ENCODE measurements at places on chromosomes 5 and 9. TPM values are rescaled to one million over a fixed set of nuclear protein-coding genes. Genes with fewer than 3 reads are reported as not detected.
A peak's percentile ranks its signal among the peaks of the same experiment; 100 is the strongest.

Gene SNCB
- polyA plus RNA-seq = 0.10 TPM

Gene GCNT1
- polyA plus RNA-seq = 32.0 TPM

Gene SEMA6A
- not detected for polyA plus RNA-seq

Gene CNTRL
- 40.0 TPM for polyA plus RNA-seq

Gene ADRA1B
- polyA plus RNA-seq = not detected

Gene PTGER4
- polyA plus RNA-seq = 76.7 TPM

Gene PPP2R2B
- polyA plus RNA-seq = 0.06 TPM

Gene ZBED3
- 0.69 TPM for polyA plus RNA-seq

Gene GAPT
- 69.0 TPM for polyA plus RNA-seq

GRCh38 chr5:34496260-34496691 lies 159.9 kb upstream of the RAI14 start:
- no peak for DNase-seq
- no peaks in the 10 kb centered on the region for H3K27me3 ChIP-seq
- H3K36me3 ChIP-seq = no peaks in the 10 kb centered on the region
- no peak overlapping the region for H3K4me3 ChIP-seq
- no peak overlapping the region for H3K27ac ChIP-seq
- peaks cover 4% of the 10 kb centered on the region for H3K4me1 ChIP-seq

- H3K27me3 ChIP-seq = no peaks in the 10 kb centered on the region
- no peaks in the 10 kb centered on the region for H3K4me1 ChIP-seq
- no peaks in the 10 kb centered on the region for H3K36me3 ChIP-seq
- no peak overlapping the region for H3K4me3 ChIP-seq
- H3K27ac ChIP-seq = no peak overlapping the region
These were observed 111.7 kb upstream of the TMEM161B start for GRCh38 chr5:88380332-88380731.

- no peaks in the 10 kb centered on the region for H3K27me3 ChIP-seq
- no peaks in the 10 kb centered on the region for H3K4me1 ChIP-seq
- H3K4me3 ChIP-seq = no peak overlapping the region
- no peak overlapping the region for H3K27ac ChIP-seq
- no peak for DNase-seq
These were observed 156.1 kb upstream of the NTRK2 start for GRCh38 chr9:84513473-84513872.

DNA sequence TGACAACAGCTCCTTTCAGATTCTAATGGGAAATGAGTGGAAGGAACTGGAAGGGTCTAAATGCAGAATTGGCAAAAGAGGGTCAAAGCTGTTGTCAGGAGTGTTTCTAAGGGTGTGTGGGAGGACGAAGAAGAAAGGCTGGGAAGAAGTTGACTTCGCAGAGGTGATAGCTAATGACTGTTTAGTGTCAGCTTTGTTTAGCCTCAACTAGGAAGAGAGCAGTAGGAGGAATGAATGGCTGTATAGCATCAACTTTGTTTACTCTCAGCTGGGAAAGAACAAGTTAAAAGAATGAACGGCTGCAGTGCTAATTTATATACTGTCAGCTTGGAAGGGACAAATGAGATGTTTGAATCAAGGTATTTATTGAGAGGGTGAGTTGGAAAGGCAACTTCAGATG lies 5.9 kb upstream of the LIX1 start:
- no peak for DNase-seq
- H3K36me3 ChIP-seq = peaks cover 1% of the 10 kb centered on the region

DNA sequence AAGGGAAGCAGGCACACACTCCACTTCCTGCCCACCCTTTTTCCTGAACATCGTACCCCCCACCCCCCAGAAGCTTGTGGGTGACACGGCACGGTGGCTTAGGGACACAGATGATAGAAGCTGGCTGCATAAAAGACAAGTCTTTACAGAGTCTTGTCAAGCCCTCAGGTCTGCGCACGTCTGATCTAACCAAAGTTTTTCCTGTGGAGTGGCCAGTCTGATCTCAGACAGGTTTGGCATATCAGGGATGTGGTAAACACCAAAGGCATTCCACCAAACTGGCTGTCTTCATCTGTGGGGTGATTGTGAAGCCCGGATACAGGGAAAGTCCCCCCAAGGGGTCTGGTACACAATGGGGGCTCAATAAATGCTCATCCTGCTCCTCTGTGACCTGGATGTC lies 50.0 kb downstream of the CRB2 start:
- no peak for DNase-seq
- H3K27me3 ChIP-seq = no peaks in the 10 kb centered on the region
- no peak overlapping the region for H3K27ac ChIP-seq
- no peaks in the 10 kb centered on the region for H3K4me1 ChIP-seq
- H3K36me3 ChIP-seq = peaks cover 3% of the 10 kb centered on the region

- H3K36me3 ChIP-seq = no peaks in the 10 kb centered on the region
- H3K27me3 ChIP-seq = no peaks in the 10 kb centered on the region
- no peak overlapping the region for H3K27ac ChIP-seq
- no peak for DNase-seq
- no peak overlapping the region for H3K4me3 ChIP-seq
These were observed 205.2 kb downstream of the CAAP1 start for GRCh38 chr9:26687421-26687820.

DNA sequence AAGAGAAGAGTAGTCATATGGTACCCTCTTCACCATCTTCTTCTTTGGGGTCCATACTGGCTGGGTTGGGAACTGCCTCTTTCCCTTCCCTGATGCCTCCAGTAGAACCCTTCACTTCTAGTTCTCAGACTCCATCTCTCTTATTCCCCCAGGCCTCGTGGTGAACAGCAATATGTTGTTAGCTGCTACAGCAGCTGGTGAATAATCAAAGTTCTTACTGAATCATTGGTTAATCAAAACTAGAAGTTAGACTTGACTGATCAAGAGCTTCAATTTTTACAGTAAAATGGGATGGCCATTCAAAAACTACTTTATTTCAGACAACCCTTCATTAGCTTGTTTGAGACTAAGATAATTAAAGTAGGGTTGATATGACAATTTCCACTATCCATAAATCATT lies 190.9 kb upstream of the GNA14 start:
- H3K4me3 ChIP-seq = no peak overlapping the region
- H3K36me3 ChIP-seq = no peaks in the 10 kb centered on the region
- no peak for DNase-seq
- H3K27ac ChIP-seq = no peak overlapping the region

GRCh38 chr5:111077678-111078077 lies 6.2 kb downstream of the TSLP start:
- no peak overlapping the region for H3K27ac ChIP-seq
- peaks cover 14% of the 10 kb centered on the region for H3K4me1 ChIP-seq
- H3K4me3 ChIP-seq = no peak overlapping the region

GRCh38 chr5:116559673-116560164 lies 14.9 kb downstream of the SEMA6A start:
- peaks cover 6% of the 10 kb centered on the region for H3K4me1 ChIP-seq
- H3K27me3 ChIP-seq = no peaks in the 10 kb centered on the region
- no peak overlapping the region for H3K4me3 ChIP-seq
- no peak for DNase-seq

DNA sequence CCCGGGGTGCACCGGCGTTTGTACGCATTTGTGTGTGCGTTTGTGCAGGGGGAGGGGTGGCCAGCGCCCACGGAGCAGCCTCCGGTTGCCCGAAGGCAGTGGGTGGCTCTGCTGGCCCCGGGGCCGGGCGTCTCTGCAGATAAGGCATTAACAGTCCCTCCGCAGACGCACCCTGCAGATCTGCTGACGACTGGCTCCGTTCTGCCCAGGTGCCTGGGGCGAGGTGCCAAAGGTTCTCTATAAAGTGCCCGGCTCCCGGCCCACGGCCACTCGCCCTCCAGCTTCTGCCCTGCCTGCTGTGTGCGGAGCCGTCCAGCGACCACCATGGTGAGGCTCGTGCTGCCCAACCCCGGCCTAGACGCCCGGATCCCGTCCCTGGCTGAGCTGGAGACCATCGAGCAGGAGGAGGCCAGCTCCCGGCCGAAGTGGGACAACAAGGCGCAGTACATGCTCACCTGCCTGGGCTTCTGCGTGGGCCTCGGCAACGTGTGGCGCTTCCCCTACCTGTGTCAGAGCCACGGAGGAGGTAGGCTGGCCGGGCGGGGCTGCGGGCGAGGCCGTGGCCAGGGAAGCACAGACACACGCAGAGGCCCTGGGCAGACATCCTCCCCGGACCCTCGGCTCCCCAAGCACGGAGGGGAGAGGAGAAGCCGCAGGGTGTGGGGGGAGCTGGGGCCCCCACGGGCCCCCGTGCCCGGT lies at the start of gene SLC6A19:
Gene SLC6A19, plus strand, starts transcription at position 269 of the 699 bp plus-strand sequence. Its CDS starts 56 bp downstream, at position 325.
- no peak within 1 kb of the TSS for H3K27ac ChIP-seq
- no peak within 1 kb of the TSS for H3K4me3 ChIP-seq
- no peak for DNase-seq
- H3K27me3 ChIP-seq = peaks cover 3% of the 10 kb centered on the region
- no peaks in the 10 kb centered on the region for H3K4me1 ChIP-seq

- H3K4me1 ChIP-seq = peaks cover 12% of the 10 kb centered on the region
- no peak overlapping the region for H3K27ac ChIP-seq
- H3K27me3 ChIP-seq = no peaks in the 10 kb centered on the region
These were observed 129.9 kb downstream of the DMXL1 start for GRCh38 chr5:119200795-119201194.

- peak; percentile 56 for DNase-seq
- H3K27me3 ChIP-seq = peaks cover 2% of the 10 kb centered on the region
- H3K27ac ChIP-seq = no peak overlapping the region
- no peaks in the 10 kb centered on the region for H3K36me3 ChIP-seq
These were observed 9.3 kb downstream of the OBP2B start for GRCh38 chr9:133199648-133200321.

- peak overlapping the region; percentile 51 for H3K4me3 ChIP-seq
- H3K27me3 ChIP-seq = no peaks in the 10 kb centered on the region
- H3K27ac ChIP-seq = no peak overlapping the region
- peaks cover 9% of the 10 kb centered on the region for H3K4me1 ChIP-seq
These were observed 730 bp downstream of the ZMYND19 start for GRCh38 chr9:137589441-137590122.

GRCh38 chr5:126801174-126801991 lies 24.4 kb downstream of the LMNB1 start:
- no peak overlapping the region for H3K4me3 ChIP-seq
- no peak for DNase-seq
- no peaks in the 10 kb centered on the region for H3K36me3 ChIP-seq
- no peaks in the 10 kb centered on the region for H3K27me3 ChIP-seq
- no peak overlapping the region for H3K27ac ChIP-seq
- H3K4me1 ChIP-seq = peaks cover 3% of the 10 kb centered on the region

DNA sequence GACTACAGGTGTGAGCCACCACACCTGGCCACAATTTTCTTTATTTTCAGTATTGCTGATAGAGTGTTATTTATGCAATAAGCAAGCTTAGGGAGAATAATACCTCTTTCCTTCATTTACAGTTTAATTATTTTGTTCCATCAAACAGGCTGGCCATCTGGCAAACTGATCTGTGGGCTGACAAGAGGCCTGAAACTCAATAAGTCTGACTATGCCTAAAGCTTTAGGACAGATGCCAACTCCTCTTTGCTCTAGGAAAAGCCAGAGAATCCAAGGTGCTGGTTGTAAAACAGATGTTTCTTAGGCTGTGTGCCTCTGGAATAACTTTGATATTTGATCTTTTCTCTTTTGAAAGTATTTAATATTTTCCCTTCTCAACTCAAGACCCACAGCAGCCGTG lies 98.4 kb downstream of the TARS1 start:
- no peak overlapping the region for H3K27ac ChIP-seq
- no peak for DNase-seq
- no peak overlapping the region for H3K4me3 ChIP-seq
- no peaks in the 10 kb centered on the region for H3K36me3 ChIP-seq

DNA sequence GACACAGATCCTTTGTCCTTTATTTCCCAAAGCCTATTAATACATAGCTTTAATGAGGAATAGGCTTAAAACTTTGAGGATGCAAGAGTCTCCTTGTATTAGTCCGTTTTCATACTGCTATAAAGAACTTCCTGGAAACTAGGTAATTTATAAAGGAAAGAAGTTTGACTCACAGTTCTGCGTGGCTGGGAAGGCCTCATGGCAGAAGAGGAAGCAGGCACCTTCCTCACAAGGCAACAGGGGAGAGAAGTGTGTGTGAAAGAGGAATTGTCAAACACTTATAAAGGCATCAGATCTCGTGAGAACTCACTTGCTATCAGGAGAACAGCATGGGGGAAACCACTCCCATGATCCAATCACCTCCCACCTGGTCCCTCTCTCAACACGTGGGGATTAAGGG lies 5.4 kb upstream of the CLK4 start:
- no peaks in the 10 kb centered on the region for H3K27me3 ChIP-seq
- DNase-seq = no peak
- H3K27ac ChIP-seq = no peak overlapping the region
- H3K4me1 ChIP-seq = peaks cover 17% of the 10 kb centered on the region

- no peak for DNase-seq
- H3K4me1 ChIP-seq = no peaks in the 10 kb centered on the region
- no peak overlapping the region for H3K4me3 ChIP-seq
- H3K27ac ChIP-seq = no peak overlapping the region
These were observed 305.4 kb upstream of the IRX2 start for GRCh38 chr5:3056866-3057265.

DNA sequence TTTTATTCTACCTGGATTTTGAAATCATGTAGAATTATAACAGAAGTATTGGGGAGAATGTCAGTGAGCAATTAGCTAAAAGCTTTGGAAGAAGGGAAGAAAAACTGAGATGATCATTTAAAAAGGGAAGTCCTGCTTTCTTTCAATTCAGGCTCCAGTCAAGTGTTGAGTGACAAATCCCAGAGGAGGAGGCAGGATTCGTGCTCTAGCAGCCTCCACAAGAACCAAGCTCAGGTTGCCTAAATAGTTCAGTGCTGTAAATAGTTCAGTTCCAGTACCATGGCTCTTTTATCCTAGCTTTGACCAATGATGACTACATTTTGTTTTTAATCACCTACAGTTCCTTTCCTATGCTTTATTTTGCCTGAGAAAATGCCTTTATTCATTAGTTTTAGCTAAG lies 204.9 kb upstream of the NREP start:
- H3K36me3 ChIP-seq = no peaks in the 10 kb centered on the region
- no peak for DNase-seq
- H3K4me1 ChIP-seq = peaks cover 7% of the 10 kb centered on the region
- H3K4me3 ChIP-seq = no peak overlapping the region

GRCh38 chr5:116806836-116807235 lies 232.2 kb upstream of the SEMA6A start:
- H3K4me3 ChIP-seq = no peak overlapping the region
- no peaks in the 10 kb centered on the region for H3K27me3 ChIP-seq
- H3K36me3 ChIP-seq = no peaks in the 10 kb centered on the region
- no peak for DNase-seq
- H3K27ac ChIP-seq = no peak overlapping the region

Data from B cell (primary cell).